ENCODE measurements at places on chromosomes 1 and 21.

DNA sequence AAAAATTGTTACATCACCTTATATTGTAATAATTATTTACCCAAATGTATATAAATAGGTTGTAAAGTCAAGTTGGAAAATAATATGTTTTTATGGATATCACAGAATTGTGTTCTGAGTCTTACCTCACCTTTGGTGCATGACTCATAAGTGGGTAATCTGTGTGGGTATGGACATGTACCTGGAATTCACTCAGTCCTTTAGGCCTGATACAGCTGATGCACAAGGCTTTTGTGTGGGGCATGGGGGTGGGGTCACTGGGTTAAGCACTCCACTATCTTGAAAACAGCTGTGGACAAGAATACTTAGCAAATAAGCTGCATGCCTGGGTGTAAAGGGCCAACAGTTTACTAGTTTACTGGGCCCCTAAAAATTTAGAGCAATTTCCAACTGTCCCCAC lies 34.4 kb downstream of the INKA2 start:
- DNase-seq, result no peak

DNA sequence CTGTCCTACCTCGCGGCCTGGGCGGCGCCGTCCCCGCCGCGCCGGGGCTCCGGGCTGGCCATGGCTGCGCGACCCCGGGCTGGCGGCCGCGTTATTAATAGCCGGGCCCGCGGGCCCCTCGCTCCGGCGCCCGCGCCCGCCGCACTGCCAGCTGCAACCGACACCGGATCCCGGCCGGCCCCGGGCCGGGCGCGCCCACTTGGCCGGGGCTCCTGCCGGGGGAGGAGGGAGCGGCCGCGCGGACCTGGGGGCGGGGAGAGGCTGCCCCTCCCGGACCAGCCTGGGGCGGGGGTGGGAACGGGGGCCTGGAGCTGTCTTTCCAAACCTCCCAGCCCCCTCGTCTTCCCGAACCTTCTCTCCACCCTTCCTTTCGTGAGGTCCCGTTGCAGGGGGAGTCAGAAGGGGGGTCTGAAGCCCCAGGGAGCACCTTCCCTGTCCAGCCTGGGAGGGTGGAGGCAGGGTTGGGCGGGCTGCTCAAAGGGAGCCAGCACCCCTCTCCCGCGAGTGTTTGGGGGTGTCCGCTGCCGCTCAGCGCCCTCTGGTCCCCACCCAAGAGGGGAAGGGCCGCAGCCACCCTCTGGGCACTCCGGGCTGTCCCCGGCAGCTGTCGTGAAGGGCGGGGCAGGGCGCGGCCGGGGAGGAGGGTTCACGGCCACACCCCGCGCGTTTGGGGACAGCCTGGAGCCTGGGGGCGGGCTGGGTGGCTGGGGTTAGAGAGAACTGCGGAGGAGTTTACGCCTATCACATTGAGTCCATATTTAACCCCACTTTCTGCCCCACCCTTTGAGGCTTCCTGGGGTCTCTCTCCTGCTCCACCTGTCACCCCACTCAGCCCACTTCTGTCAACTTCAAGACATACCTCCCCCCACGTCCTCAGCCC lies at the start of gene SYNC:
Gene SYNC (minus strand): TSS at position 172 of the 880 bp plus-strand sequence. CDS start 110 bp downstream, at position 62.
- DNase-seq, result peak; percentile 96

- peak; percentile 14 for DNase-seq
Observed at GRCh38 chr21:42840411-42841155, 38.8 kb downstream of the WDR4 start.

DNA sequence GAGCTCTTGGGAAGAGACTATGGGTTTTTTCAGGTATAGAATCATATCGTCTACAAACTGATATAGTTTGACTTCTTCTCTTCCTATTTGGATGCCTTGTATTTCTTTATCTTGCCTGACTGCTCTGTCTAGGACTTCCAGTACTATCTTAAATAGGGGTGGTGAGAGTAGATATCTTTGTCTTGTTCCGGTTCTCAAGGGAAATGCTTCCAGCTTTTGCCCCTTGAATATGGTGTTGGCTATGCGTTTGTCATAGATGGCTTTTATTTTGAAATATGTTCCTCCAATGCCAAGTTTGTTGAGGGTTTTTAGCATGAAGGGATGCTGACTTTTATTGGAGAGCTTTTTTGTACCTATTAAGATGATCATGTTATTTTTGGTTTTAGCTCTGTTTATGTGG lies 170.3 kb downstream of the PTGER3 start:
- DNase-seq, result no peak

DNA sequence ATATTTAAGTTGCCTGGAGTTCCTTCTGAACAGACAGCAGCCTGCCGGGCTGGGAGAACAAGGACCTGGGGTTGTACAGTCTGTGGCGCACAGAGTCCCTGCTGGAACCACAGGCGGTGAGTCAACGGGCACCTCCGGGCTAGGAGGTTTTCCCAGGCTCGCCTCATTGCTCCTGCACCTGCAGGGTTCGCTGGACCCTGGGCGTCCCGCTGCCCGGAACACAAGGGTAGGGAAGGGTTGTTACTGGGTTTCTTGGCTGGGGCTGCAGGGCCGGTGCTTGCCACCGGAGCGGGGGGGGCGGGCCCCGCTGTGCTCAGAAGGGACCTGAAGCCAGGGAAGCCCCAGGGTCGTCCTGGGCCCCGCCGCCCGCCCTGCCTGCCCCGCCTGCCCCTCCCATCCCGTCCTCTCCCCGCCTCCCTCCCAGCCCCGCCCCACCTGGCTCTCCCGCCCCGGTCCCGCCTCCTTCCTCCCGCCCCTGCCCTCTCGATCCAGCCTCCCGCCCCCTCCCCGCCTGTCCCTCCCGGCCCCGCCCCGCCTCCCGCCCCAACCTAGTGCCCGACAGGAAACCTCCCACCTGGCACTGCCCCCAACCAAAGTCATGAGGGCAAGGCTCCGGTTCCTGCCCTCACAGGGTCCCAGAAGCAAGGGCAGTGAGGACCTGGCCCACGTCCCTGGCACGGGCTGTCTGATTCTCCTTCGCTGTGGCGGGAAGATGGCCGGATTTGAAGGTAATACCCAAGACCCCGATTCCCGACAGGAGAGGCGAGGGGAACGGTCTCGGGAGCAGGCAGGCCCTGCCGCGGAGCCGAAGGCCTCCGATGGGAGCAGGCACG lies 6.8 kb downstream of the JMJD4 start:
- DNase-seq, result no peak

- DNase-seq, result no peak
Observed at GRCh38 chr1:52119301-52120079, 22.4 kb upstream of the ZFYVE9 start.

DNA sequence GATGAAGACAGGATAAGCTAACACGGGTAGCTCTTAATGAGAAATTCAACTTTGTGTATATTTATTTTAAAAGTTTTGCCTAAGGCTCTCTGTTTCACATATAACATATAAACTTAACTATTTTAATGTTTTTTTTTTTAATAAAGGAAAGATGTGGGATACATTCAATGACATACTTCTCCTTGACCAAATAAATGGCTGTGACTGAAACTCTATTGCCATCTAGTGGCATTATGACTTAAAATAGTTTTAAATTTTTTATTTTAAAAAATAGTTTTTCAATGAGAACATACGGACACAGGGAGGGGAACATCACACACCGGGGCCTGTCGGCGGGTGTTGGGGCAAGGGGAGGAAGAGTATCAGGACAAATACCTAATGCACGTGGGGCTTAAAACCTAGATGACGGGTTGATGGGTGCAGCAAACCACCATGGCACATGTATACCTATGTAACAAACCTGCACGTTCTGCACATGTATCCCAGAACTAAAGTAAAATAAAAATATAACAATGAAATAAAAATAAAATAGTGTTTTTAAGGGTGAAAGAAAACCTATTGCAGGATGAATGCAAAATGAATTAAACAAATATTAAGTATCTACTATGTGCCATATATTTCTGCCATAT lies 83.4 kb downstream of the LYST start:
- DNase-seq, result no peak

GRCh38 chr1:147516157-147516917 lies 25.0 kb upstream of the BCL9 start:
- DNase-seq, result no peak

- peak; percentile 66 for DNase-seq
Observed at GRCh38 chr1:205374210-205375078, 17.7 kb upstream of the KLHDC8A start.

- no peak for DNase-seq
Observed at GRCh38 chr1:150960646-150961045, 14.0 kb downstream of the CERS2 start.

DNA sequence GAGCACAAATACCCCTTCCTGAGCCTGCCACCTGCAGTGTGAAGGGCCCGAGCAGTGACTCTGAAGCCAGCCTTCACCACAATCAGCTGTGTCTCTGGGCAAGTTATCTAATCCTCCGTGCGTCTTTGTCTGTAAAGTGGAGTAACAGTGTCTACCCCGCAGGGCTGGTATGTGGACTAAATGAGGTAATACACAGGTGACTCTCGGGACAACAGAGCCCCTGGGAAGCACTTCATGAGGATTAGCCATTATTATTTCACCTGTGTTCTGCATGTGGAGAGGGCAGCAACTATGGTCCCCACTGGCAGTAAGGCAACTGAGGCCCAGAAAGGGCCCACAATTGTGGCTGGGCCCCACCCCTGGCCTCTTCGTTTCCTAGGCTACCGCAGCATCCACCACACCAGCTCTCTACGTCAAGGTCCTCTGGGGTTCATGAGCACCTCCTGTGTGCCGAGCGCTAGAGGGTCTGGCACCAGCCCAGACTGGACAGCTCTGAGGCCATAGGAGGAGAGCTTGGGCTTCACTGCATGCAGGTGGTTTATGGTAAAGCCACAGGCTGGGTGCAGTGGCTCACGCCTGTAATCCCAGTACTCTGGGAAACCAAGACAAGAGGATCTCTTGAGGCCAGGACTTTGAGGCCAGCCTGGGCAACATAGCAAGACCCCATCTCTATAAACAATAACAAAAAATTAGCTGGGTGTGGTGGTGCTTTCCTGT lies 41.3 kb upstream of the LRP8 start:
- DNase-seq, result peak; percentile 26

- peak; percentile 52 for DNase-seq
Observed at GRCh38 chr1:79353224-79353623, 346.7 kb upstream of the ADGRL4 start.

- no peak for DNase-seq
Observed at GRCh38 chr1:31793586-31794285, 22.1 kb downstream of the SPOCD1 start.

DNA sequence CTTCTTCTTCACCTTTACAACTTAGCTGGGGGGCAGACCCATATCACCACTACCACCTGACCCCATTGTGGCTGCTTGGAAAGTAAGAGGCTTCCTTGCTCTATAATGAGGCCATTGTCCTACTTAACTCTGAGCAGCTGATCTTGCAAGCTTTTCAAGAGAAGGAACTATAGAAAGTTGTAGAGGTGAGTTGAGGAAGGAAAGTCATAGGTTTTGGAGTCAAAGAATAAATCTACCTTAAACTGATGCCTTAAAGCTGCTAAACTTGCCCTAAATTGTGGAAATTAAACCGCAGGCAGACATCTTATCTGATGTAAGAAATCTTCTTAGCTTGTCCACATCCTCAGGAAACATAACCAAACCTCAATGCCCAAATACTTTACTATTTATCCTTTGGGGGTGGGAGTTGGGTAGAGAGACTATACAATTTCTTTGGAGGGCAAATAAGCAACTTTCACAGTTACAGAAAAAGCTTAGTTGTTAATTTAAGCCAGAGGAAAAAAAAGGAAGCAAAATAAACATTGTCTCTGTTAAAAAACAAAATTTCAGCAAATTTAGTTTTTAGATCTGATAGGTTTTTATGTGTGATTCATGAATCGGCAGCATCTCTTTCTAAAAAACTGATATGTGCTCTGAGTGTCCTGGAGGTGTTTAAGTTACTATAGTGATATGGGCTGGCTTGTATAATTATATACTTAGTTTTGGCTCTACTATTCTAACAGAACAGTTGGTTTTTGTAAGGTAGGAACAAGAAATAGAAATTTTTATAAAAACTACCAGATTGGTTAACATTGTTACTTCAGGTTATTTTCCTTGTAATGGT lies 4.7 kb downstream of the IL23R start:
- DNase-seq, result no peak

DNA sequence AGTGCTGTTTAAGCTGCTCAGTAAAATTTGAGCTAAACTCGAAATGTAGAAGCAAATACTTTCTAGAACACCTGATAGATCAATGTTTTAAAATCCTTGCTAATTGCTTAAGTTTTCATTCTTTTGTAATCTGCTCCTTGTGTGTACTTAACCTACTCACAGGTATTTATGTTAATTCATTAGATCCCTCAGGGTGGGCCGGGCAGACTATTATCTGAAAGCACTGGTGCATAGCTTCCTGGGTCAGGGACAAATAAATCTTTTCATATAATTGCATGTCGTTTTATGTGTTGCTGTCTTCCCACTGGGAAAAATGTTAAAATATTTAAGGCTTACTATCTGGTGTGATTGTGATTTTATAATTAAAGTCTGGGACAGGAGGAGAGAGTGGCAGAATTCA lies 440.5 kb downstream of the SMYD3 start:
- no peak for DNase-seq

DNA sequence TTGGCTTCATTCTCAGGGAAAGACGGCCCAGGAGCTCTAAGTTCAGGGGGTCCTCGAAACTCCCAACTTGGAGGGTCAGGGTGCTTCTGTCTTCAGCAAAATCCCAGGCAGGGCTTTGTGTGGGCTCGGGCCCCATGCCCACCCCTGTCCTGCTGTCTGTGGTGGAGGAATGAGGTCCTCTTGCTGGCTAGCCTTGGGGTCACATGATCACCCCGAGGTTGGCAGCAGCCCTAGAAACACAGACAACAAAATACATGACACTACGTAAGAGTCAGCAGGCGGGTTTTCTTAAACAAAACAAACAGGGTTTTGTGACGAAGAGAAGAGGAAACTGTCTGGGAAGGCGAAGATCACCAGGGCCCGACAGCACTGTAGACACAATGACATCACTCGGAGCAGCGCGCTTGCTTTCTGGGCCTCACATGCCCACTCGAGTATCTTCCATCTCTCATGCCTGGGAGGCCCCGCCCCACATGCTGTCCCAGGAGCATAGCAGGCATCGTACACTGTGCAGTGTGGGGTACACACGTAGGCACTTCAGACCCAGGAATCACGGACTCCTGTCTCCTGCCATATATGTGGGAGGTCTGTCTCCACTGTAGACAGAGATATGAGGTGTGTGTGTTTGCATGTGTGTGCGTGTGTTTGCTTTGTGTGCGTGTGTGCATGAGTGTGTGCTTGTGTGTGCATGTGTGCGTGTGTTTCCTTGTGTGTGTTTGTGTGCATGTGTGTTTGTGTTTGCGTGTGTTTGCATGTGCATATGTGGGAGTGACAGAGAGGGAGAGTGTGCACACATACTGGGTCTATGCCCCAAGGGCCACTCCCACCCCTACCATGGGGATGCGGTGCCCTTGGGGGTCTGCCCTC lies 94.7 kb downstream of the SIK1 start:
- peak; percentile 94 for DNase-seq

Measured in SJSA1 (cell line).